ENCODE measurements at places on chromosomes 16 and 17. TPM values are rescaled to one million over a fixed set of nuclear protein-coding genes. Genes with fewer than 3 reads are reported as not detected.

The HOXB4 gene
- total RNA-seq = 1.7 TPM

The ADPRM gene
- total RNA-seq = 29.1 TPM

The CACNG3 gene
- total RNA-seq = not detected

The KCNAB3 gene
- 15.5 TPM for total RNA-seq

The KRTAP4-9 gene
- not detected for total RNA-seq

The CEP112 gene
- 8.5 TPM for total RNA-seq

The PROCA1 gene
- total RNA-seq = 26.8 TPM

The IRX5 gene
- not detected for total RNA-seq

The THOC6 gene
- total RNA-seq = 28.5 TPM

The ADCY9 gene
- 1.7 TPM for total RNA-seq
